Mammary epithelial cell (primary cell): ENCODE measurements at places on chromosomes 6 and 20. TPM values are rescaled to one million over a fixed set of nuclear protein-coding genes. Genes with fewer than 3 reads are reported as not detected.

The MDFI gene
- total RNA-seq, result 163 and 166 TPM in 2 replicates

The FKBP1A gene
- 328 and 425 TPM in 2 replicates for total RNA-seq

The BTBD3 gene
- total RNA-seq, result 41.0 TPM

The FOXP4 gene
- total RNA-seq, result 5.0 TPM

The SIRPG gene
- not detected for total RNA-seq

The PHACTR1 gene
- total RNA-seq, result 0.33 TPM

The SLCO4A1 gene
- 0.33 and 0.40 TPM in 2 replicates for total RNA-seq

The PAK5 gene
- total RNA-seq, result 0.07 TPM in 1 of 2 replicates, not detected in the other

The MACROD2 gene
- total RNA-seq, result 1.4 and 1.9 TPM in 2 replicates

The IL20RA gene
- not detected in 2 replicates for total RNA-seq

The DUSP15 gene
- total RNA-seq, result 0.67 TPM

The ARMH2 gene
- not detected in 2 replicates for total RNA-seq

The EDN3 gene
- total RNA-seq, result not detected in 2 replicates

The GHRH gene
- not detected in 2 replicates for total RNA-seq

The SLC22A7 gene
- not detected in 2 replicates for total RNA-seq

The PPP1R16B gene
- not detected in 2 replicates for total RNA-seq

The RAET1L gene
- 2.6 and 2.8 TPM in 2 replicates for total RNA-seq

The BMP5 gene
- total RNA-seq, result not detected in 2 replicates

The PREX1 gene
- 0.17 TPM for total RNA-seq

The TMEM244 gene
- total RNA-seq, result not detected in 2 replicates

The TSBP1 gene
- total RNA-seq, result not detected in 2 replicates

The RNF39 gene
- 2.5 TPM for total RNA-seq

The MTFR2 gene
- total RNA-seq, result 2.0 TPM

The XKR7 gene
- total RNA-seq, result not detected in 2 replicates

The RIPPLY2 gene
- not detected in 2 replicates for total RNA-seq

The TCF15 gene
- total RNA-seq, result not detected in 2 replicates

The PCK1 gene
- total RNA-seq, result not detected in 2 replicates

The GABRR1 gene
- not detected in 2 replicates for total RNA-seq

The BTN1A1 gene
- total RNA-seq, result not detected

The MPC1 gene
- total RNA-seq, result 21.5 and 28.9 TPM in 2 replicates

The CSE1L gene
- 83.5 TPM for total RNA-seq

The MUC22 gene
- not detected for total RNA-seq

The C2 gene
- 0.50 TPM for total RNA-seq

The CEBPB gene
- 166 and 234 TPM in 2 replicates for total RNA-seq

The TCP11 gene
- total RNA-seq, result not detected in 2 replicates

The PLAGL1 gene
- 10.8 TPM for total RNA-seq

The FAXC gene
- total RNA-seq, result 3.3 and 7.6 TPM in 2 replicates

The GNMT gene
- total RNA-seq, result 0.43 and 0.66 TPM in 2 replicates

The PAQR8 gene
- total RNA-seq, result 0.17 TPM

The SLC23A2 gene
- 23.8 TPM for total RNA-seq

The EPHA7 gene
- total RNA-seq, result not detected in 2 replicates

The SLC4A11 gene
- 6.7 TPM for total RNA-seq

The SHLD1 gene
- 1.0 TPM for total RNA-seq

The SFTA2 gene
- not detected for total RNA-seq

The SASH1 gene
- total RNA-seq, result 12.5 and 14.9 TPM in 2 replicates

The OR2H2 gene
- total RNA-seq, result not detected in 2 replicates
